ENCODE measurements at places on chromosomes 7 and 10.

DNA sequence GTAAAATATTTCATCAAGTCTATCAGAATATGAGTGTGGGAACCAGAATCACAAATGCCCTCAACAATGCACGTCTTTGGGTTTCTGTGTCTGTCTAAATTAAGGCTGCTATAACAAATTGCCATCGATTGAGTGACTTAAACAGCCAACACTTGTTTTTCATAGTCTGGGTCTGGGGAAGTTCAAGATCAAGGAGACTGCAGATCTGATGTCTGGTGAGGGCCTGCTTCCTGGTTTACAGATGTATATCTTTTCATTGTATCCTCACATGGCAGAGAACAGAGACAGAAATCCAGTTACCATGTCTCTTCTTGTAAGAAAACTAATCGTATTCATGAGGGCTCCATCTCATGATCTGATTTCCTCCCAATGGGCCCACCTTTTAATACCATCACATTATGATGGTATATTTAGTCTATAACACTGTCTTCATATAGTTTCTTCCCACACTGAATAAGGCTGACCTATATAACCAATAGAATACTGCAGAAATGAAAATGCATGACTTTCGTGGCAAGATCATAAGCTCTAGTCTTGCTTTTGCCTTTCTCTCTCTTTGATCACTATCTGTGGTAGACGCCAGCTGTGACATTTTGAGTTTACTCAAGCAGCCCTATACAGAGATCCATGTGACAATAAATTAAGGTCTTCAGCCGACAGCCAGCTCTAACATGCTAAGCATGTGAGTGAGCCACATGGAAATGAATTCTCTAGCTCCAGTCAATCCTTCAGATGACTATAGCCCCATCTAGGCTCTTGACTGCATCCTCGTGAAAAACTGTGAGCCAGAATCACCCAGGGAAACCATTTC, 51.9 kb downstream of the THSD7A start:
- no peak for DNase-seq

DNA sequence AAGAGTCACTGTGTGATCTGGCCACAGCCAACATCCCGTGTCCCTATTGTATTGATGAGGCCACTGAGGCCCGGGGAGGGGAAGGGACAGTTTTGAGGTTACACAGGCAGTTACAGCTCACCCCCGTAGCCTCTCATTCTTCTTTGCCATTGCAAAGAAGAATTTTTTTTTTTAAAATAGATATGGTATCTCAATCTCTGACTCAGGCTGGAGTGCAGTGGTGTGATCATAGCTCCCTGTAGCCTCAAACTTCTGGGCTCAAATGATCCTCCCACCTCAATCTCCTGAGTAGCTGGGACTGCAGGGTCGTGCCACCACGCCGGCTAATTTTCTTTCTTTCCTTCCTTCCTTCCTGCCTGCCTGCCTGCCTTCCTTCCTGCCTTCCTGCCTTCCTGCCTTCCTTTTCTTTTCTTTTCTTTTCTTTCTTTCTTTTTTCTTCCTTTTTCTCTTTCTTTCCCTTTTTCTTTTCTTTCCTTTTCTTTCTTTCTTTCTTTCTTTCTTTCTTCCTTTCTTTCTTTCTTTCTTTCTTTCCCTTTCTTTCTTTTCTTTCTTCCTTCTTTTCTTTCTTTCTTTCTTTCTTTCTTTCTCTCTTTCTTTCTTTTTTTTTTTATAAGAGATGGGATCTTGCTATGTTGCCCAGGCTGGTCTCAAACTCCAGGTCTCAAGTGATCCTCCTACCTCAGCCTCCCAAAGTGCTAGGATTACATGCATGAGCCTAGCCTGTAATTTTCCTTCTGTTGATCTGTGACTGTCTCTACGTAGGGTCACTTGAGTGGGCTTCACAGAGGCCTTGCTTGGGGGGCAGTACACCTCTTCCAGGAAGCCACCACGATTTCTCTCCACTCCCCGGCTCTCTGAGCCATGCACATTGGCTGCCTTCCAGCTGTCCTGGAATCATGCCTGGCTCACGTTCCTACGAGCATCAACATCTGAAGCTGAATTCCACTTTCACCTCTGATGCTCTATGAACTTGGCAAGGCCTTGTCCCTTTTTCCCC, 31.3 kb downstream of the TMEM270 start:
- no peak for DNase-seq

- no peak for DNase-seq
Observed at GRCh38 chr10:111127081-111127848, 50.4 kb downstream of the ADRA2A start.

DNA sequence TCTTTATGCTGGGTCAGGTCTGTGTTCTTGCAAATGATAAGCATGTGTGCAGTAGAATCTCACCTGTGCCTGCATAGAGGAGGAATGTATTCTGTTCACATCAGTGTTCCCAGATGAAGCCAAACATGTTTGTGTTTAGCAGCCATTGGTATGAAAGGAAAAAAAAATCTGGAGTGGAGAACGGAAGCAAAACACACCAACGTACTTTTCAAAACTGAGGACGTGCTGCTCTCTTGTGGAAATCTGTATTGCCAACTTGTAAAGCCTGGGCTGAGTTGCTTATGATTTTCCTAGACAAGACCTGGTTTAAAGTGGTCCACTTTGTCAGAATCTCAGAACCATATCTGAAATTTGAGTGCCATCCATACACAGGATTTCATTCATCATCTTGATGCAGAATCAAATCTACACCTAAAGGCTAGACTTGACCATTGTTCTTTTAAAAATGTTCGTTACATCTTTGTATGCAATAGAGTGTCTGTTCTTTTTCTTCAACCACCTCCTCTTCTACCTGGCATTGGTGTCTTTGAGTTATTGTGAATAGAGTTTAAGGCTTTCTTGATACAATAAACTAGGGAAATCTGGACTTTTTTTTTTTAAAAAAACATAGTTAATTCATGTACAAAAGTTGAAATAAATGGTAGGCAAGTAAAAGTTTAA, 367.7 kb downstream of the PHF14 start:
- DNase-seq: no peak

DNA sequence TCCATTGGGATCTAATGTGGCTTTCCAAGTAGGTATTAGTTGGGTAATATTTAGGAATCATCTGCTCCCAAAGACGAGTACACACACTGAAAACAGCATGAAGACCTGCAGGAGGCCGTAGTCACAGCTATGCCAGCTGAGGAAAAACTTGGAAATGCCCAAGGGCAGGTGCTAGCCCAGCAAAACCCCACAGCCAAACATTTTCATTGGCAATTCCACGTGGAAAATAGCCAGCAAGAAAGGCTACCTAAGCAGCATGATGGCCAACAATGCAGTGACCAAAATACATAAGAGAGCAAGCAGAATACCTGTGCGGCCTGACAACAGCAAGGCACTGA, 32.7 kb downstream of the DOCK4 start:
- no peak for DNase-seq

GRCh38 chr7:115267503-115267902, 345.6 kb downstream of the MDFIC start:
- DNase-seq: no peak

- no peak for DNase-seq
Observed at GRCh38 chr10:96959733-96960132, 127.6 kb downstream of the LCOR start.

DNA sequence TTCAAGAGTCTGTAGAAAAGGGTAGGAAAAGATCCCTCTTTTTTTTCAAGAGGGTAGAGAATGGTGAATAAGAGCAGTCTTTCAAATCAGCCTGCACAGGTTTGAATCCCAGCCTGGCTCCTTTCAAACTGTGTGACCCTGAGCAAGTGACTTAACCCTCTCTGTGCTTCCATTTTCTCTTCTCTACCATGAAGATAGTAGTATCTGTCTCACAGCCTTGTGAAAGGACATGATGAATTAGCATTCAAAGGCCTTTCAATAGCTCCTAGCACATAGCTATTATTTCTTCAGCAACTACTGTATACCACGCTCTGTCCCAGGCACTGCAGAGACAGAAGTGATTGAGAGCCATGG, 25.4 kb downstream of the LEP start:
- DNase-seq: no peak

GRCh38 chr10:50501924-50502452, 121.8 kb downstream of the SGMS1 start:
- no peak for DNase-seq

DNA sequence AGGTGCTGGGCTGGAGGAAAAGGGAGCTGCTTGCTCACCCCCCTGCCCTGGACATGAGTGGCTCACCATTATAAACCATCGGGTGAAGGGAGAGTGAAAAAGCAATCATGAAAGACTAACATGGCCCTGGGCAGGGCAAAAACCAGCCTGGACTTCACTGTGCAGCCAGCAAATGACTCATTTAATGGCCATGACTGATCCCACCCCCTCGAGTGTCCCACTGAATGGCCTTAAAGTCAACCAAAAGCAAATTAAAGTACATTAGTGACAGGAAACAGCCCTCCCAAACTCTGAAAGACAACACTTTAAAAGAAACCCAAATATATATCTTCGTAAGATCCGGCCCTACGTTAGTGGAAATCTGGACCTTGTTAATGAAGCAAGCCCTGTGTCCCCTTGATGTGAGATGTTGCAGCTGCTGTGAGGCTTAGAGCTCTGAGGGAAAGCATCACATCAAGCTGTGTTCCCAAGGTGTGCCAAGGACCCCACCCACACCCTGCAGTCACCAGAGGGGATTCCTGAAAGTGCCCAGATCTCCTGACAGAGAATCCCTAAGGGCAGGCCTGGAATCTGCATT, 31.2 kb downstream of the ADCYAP1R1 start:
- DNase-seq: no peak

DNA sequence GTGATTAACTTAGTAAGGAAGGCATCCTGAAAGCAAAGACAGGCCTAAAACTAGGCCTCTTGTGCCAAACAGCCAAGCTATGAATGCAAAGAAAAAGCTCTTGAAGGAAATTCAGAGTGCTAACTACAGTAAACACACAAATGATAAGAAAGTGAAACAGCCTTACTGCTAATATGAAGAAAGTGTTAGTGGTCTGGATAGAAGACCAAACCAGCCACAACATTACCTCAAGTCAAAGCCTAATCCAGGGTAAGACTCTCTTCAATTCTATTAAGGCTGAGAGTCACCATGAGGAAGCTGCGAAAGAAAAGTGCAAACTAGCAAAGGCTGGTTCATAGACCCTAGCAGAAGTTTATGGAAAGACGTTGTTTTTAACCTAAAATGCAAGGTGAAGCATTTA, 66.0 kb downstream of the IPMK start:
- no peak for DNase-seq

DNA sequence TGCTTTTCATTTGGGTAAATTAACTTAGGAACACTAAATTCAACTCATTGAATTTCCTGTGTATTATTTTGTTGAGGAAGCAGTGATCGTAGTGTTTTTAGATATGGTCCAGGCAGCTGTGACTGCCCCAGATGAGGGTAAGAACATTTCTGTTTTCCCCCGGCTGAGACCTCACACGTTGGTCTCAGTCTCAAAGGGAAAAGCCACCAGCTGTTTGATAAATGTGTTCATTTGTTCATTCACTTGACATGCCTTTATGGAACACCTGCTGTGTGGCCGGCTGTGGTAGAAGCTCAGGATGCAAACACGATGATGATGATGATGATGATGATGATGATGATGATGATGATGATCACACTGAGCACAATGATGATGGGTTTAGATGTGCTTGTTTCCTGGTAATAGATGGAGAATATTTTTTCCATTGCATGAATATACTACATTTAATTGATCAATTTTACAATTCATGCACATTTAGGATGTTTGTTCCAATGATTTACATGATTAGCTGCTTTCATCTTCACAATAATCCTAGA, 125.6 kb upstream of the ZNF32 start:
- no peak for DNase-seq

DNA sequence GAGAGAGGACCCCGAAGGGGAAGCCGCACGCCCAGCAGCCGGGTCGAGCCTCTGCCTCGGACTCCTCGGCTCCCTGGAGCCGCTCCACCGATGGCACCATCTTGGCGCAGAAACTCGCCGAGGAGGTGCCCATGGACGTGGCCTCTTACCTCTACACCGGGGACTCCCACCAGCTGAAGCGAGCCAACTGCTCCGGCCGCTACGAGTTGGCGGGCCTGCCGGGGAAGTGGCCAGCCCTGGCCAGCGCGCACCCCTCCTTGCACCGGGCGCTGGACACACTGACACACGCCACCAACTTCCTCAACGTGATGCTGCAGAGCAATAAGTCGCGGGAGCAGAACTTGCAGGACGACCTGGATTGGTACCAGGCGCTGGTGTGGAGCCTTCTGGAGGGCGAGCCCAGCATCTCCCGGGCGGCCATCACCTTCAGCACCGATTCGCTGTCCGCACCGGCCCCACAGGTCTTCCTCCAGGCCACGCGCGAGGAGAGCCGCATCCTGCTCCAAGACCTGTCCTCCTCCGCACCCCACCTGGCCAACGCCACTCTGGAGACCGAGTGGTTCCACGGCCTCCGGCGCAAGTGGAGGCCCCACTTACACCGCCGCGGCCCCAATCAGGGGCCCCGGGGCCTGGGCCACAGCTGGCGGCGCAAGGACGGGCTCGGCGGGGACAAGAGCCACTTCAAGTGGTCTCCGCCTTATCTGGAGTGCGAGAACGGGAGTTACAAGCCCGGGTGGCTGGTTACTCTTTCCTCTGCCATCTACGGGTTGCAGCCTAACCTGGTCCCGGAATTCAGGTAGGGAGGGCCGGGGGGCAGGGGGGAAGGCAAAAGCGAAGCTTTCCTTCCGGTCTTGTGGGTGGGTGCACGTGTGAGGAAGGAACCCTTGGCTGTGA, 973 bp downstream of the GPR158 start:
- no peak for DNase-seq

GRCh38 chr7:23403970-23404369, 66.3 kb downstream of the IGF2BP3 start:
- DNase-seq: no peak

- DNase-seq: no peak
Observed at GRCh38 chr7:133563251-133563650, 310.4 kb downstream of the EXOC4 start.

DNA sequence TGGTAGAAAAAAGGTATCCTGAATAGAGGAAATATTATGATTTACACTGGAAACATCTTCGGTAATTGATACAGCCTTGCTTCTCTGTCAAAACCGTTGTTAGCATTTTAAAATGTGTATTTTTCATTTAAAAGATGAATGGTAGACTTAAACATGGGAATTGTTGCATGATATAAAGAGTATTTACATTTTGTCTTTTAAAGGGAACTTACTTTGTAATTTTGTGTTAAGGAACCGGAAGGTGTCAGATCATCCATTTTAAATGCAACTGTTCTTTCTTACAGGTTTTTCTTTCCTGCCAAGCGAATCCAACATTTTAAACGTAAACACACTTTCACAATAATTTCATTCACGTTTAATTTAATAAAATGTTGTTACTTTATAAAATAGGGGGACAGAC, 1.8 kb upstream of the IGF2BP3 start:
- no peak for DNase-seq

DNA sequence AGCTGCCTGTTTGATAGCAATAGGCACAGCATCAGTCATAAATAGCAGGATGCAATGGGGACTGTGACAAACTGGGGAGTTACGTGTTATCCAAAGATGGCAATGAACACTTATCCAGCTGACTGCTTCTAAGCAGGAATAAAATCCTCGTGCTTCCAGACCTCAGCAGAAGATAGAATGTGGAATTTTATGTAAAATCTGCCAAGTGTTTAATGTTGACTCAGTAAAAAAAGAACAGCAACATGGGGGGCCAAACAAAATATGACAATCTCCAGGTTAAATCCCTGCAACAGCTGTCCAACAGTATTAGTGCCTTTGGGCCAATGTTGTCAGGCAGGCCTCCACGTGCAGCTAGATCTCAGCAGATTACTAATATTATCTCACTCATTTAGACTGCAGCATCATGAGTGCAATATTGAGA, 127.3 kb downstream of the SEMA3C start:
- no peak for DNase-seq

GRCh38 chr10:82318534-82318933, 443.5 kb downstream of the NRG3 start:
- DNase-seq: no peak
